Activated CD4-positive, alpha-beta memory T cell treated with anti-CD3 and anti-CD28 coated beads for 36 hours (primary cell): ENCODE measurements at places on chromosomes 7 and 10.
A peak's percentile ranks its signal among the peaks of the same experiment; 100 is the strongest.

DNA sequence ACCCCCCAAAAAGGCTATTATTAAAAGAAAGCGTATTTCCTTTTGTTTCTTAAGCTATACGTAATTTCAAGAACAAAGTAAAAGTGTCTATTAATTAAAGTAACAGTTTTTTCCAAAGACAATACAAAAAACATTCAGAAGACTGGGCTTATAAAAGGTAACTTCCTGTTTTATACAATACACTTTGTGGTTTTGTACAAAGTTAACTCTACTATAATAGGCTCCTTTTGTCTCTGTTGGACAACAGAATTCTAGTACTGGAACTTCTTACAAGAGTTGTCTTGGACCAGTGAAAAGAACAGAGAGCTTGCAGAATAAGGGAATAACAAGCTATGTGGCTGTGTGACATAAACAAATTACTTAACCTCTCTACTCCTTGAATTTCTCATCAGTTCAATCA lies 21.5 kb downstream of the SFMBT2 start:
- H3K27ac ChIP-seq = peak overlapping the region; percentile 3
- H3K4me3 ChIP-seq = no peak overlapping the region
- H3K4me1 ChIP-seq = peaks cover 51% of the 10 kb centered on the region

DNA sequence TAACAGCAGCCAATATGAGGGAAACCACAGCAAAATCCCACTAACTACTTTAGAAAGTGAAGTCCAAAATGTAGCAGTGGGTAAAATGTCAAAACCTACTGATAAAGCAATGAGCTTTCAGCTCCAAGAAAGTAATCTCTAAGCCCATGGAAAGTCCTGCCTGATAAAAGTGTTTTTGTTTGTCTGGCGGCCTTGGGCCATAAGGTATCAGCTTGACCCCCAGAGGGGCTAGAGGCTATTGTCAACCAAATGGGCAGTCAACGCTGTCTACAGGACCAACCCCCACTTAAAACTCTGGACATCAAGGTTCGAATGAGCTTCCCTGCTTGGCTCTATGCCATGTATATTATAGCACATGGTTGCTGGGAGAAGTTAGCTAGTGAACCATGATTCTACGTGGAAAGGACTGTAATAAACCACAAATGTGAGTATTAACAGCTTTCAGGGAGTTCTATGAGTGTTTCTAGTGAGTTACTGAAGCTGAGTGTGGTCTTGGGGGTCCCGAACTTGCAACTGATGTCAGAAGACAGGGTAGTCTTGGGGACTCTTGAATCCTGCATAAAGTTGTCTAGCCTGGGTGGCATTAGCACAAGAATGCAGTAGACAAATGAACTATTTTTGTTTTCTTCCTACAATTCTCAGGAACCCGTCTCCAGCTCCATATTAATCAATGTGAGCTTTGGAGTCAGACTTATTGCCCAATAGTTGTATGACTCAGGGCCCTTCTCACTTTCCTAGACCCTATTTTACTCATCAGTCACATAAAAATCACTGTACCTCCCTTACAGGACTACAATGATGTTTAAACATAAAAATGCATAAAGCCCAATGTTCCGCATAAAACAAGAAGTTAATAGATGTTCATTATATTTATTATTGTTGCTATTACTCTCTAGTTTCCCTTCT lies 164.9 kb downstream of the DGKI start:
- no peaks in the 10 kb centered on the region for H3K36me3 ChIP-seq
- H3K4me1 ChIP-seq = no peaks in the 10 kb centered on the region
- H3K4me3 ChIP-seq = no peak overlapping the region
- no peak for DNase-seq

DNA sequence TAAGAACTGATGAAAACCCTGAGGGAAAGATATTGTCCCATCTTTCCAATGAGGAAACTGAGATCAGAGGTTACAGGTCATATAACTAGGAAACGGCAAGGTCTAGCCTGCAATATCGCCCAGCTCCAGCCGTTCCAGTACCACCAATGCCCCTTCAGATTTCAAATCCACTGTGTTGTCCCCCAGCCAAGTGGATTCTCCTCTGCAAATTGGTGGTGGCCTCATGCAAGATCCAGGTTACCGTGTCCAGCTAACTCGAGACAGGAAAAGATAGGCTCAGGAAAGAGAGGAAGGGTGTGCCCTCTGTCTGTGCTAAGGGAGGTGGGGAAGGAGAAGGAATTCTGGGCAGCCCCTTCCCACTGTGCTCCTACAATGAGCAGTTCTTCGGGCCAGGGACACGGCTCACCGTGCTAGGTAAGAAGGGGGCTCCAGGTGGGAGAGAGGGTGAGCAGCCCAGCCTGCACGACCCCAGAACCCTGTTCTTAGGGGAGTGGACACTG lies 25.3 kb downstream of the PRSS2 start:
- peaks cover 59% of the 10 kb centered on the region for H3K4me1 ChIP-seq
- H3K27ac ChIP-seq = peak overlapping the region; percentile 100
- no peaks in the 10 kb centered on the region for H3K27me3 ChIP-seq
- DNase-seq = no peak

DNA sequence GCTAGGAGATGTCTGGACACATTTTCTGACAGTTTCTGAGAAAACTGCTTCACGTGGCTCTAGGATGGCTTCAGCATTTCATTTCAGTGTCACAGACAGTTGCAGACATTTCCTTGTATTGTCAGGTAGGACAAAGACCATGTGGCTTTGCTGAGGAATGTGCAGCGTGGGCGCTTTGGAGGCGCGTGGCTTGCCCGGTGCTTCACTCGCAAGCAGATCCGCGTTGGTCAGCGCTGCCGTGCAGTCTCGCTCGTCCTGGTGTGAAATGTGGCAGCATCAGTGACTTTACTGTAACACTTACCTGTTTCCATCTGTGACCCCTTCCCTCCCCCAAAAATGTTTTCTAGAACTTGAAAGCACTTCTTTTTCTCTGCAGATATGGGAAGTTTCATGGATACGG lies 340.5 kb downstream of the SDK1 start:
- DNase-seq = no peak
- H3K4me1 ChIP-seq = no peaks in the 10 kb centered on the region
- no peaks in the 10 kb centered on the region for H3K36me3 ChIP-seq
- no peak overlapping the region for H3K27ac ChIP-seq

- no peak for DNase-seq
- no peaks in the 10 kb centered on the region for H3K36me3 ChIP-seq
- peaks cover 32% of the 10 kb centered on the region for H3K4me1 ChIP-seq
- H3K4me3 ChIP-seq = no peak overlapping the region
- peaks cover 2% of the 10 kb centered on the region for H3K27me3 ChIP-seq
- no peak overlapping the region for H3K27ac ChIP-seq
Observed at GRCh38 chr7:25025218-25025671, 45.3 kb upstream of the OSBPL3 start.

- no peak for DNase-seq
- H3K27me3 ChIP-seq = no peaks in the 10 kb centered on the region
- no peak overlapping the region for H3K4me3 ChIP-seq
- no peak overlapping the region for H3K27ac ChIP-seq
Observed at GRCh38 chr10:77456414-77456813, 181.2 kb downstream of the KCNMA1 start.

- no peaks in the 10 kb centered on the region for H3K36me3 ChIP-seq
- no peak overlapping the region for H3K27ac ChIP-seq
- no peaks in the 10 kb centered on the region for H3K4me1 ChIP-seq
Observed at GRCh38 chr7:94388540-94388939, 6.2 kb upstream of the COL1A2 start.

GRCh38 chr7:130947792-130948580 lies 214.0 kb upstream of the KLF14 start:
- peak overlapping the region; percentile 88 for H3K27ac ChIP-seq
- DNase-seq = no peak
- peaks cover 62% of the 10 kb centered on the region for H3K36me3 ChIP-seq
- H3K4me1 ChIP-seq = peaks cover 61% of the 10 kb centered on the region
- H3K27me3 ChIP-seq = no peaks in the 10 kb centered on the region
- peak overlapping the region; percentile 64 for H3K4me3 ChIP-seq

DNA sequence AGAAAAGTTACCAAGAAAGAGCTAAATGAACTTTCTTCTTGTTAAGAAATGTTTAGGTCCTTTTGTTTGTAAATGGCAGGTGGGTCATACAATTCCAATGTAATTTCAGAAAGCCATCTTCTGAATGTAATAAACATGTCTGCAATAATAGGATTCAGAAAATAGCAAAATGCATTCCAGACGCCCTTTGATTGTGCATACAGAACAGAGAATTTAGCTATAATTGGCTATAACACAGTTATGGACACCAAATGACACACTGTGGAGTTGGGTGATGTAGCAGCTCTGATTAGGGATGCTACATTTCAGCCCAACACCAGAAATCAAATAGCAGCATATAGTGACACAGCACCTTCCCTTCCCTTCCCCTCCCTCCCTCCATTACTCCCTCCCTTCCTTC lies 240.8 kb downstream of the SNX10 start:
- H3K4me1 ChIP-seq = no peaks in the 10 kb centered on the region
- peaks cover 33% of the 10 kb centered on the region for H3K27me3 ChIP-seq
- H3K4me3 ChIP-seq = no peak overlapping the region
- H3K36me3 ChIP-seq = no peaks in the 10 kb centered on the region

GRCh38 chr7:47893721-47894365 lies 54.4 kb downstream of the PKD1L1 start:
- H3K4me3 ChIP-seq = no peak overlapping the region
- DNase-seq = no peak
- H3K4me1 ChIP-seq = no peaks in the 10 kb centered on the region

GRCh38 chr7:102147008-102147407 lies 139.7 kb upstream of the SH2B2 start:
- DNase-seq = no peak
- H3K36me3 ChIP-seq = no peaks in the 10 kb centered on the region
- H3K27ac ChIP-seq = no peak overlapping the region
- H3K4me3 ChIP-seq = no peak overlapping the region
- H3K4me1 ChIP-seq = no peaks in the 10 kb centered on the region

- H3K27ac ChIP-seq = no peak overlapping the region
- no peak for DNase-seq
- no peaks in the 10 kb centered on the region for H3K36me3 ChIP-seq
- no peak overlapping the region for H3K4me3 ChIP-seq
Observed at GRCh38 chr7:84251277-84251781, 56.7 kb upstream of the SEMA3A start.

- H3K4me1 ChIP-seq = no peaks in the 10 kb centered on the region
- H3K27me3 ChIP-seq = no peaks in the 10 kb centered on the region
- no peaks in the 10 kb centered on the region for H3K36me3 ChIP-seq
- no peak overlapping the region for H3K4me3 ChIP-seq
- peak; percentile 7 for DNase-seq
Observed at GRCh38 chr10:46524472-46525176, 31.8 kb downstream of the GPRIN2 start.

- no peaks in the 10 kb centered on the region for H3K4me1 ChIP-seq
- no peak for DNase-seq
- no peak overlapping the region for H3K27ac ChIP-seq
Observed at GRCh38 chr7:40455485-40455884, 320.7 kb downstream of the SUGCT start.

DNA sequence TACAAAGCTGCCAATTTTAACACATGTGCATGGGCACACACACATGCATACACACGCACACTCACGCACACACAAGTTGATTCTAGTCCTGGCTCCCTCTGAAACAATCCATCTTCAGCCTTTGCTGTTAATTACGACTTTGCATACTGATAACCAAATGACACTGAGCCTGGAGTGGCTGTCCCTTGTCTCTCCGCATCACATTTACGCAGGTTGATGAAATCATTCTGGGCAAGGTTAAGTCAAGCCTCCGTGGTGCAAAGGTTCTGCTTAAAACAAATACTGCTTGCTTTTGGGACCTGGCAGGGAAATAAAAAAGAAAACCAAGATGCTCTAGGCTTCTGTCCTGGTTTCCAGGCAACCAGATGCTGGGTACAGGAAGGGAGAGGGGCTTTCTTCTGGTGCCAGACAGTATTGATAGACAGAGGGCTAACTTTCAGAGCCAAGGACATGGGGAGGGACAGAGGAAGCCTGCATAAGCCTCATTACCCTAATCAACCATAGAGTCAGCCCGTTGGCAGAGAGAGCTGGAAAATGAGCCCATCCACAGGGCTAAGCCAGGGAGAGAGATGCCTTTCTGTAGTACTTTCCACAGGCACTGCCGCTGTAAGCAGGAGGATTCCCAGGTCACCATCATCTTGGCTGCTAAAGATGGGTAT lies 233.0 kb downstream of the WDR11 start:
- no peak overlapping the region for H3K27ac ChIP-seq
- no peak overlapping the region for H3K4me3 ChIP-seq
- H3K4me1 ChIP-seq = no peaks in the 10 kb centered on the region
- peaks cover 8% of the 10 kb centered on the region for H3K27me3 ChIP-seq
- no peak for DNase-seq

- no peak overlapping the region for H3K27ac ChIP-seq
- peak; percentile 51 for DNase-seq
- H3K36me3 ChIP-seq = no peaks in the 10 kb centered on the region
- no peaks in the 10 kb centered on the region for H3K4me1 ChIP-seq
- no peak overlapping the region for H3K4me3 ChIP-seq
Observed at GRCh38 chr7:142412551-142413193, 154.8 kb upstream of the PRSS58 start.

- DNase-seq = no peak
- no peak overlapping the region for H3K4me3 ChIP-seq
- peaks cover 24% of the 10 kb centered on the region for H3K27me3 ChIP-seq
- H3K4me1 ChIP-seq = peaks cover 2% of the 10 kb centered on the region
Observed at GRCh38 chr7:150855476-150856302, 3.4 kb downstream of the AOC1 start.

DNA sequence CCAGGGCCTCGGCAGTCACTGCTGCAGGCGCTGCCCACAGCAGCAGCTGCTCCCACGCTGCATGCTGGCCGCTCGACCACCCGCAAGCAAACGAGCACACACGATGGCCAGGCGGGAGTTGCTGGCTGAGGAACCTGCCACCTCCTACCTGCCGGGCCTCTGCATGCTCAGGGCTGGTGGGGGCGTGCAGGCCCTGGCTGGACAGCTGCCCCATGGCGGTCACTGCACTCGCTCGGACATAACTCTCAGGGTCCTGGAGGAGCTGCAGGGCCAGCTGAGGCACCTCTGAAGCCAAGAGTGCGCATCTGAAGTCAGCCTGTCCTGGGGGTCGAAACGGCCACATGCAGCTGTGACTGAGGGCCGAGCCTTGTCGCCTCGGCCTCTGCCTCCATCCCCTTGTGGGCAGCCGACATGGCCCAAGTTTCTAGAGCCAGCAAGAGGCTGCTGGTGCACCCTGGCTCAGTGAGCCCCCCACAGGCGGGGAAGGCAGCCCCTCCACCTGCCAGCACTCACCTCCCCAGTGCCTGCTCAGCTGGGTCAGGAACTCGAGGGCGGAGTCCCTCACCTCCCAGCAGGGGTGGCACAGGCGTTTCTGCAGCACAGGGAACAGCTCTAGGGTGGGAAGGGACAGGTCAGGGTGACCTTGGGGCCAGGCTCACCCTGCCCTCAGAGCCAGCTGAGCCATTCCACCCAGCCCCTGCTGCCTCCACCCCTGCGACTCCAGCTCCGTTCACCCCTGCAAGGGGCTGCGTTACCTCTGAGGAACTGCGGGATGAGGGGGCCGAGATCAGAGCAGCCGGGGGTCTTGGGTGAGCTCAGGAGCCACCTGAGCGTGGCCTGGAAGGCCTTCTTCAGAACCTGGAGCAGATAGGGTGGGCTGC lies 16.1 kb downstream of the BRAT1 start:
- DNase-seq = no peak
- no peaks in the 10 kb centered on the region for H3K4me1 ChIP-seq
- H3K4me3 ChIP-seq = no peak overlapping the region
- no peak overlapping the region for H3K27ac ChIP-seq
- peaks cover 11% of the 10 kb centered on the region for H3K36me3 ChIP-seq

- H3K27ac ChIP-seq = no peak overlapping the region
- H3K4me3 ChIP-seq = no peak overlapping the region
- H3K27me3 ChIP-seq = no peaks in the 10 kb centered on the region
Observed at GRCh38 chr10:8969853-8970252, 915.4 kb downstream of the GATA3 start.

GRCh38 chr7:50869108-50869725 lies 86.5 kb upstream of the GRB10 start:
- peaks cover 12% of the 10 kb centered on the region for H3K27me3 ChIP-seq
- no peak overlapping the region for H3K27ac ChIP-seq
- no peaks in the 10 kb centered on the region for H3K4me1 ChIP-seq
- no peaks in the 10 kb centered on the region for H3K36me3 ChIP-seq
- no peak for DNase-seq
